Neural crest cell (in vitro differentiated cells): ENCODE measurements at places on chromosomes 16 and 17. TPM values are rescaled to one million over a fixed set of nuclear protein-coding genes. Genes with fewer than 3 reads are reported as not detected.

DNA sequence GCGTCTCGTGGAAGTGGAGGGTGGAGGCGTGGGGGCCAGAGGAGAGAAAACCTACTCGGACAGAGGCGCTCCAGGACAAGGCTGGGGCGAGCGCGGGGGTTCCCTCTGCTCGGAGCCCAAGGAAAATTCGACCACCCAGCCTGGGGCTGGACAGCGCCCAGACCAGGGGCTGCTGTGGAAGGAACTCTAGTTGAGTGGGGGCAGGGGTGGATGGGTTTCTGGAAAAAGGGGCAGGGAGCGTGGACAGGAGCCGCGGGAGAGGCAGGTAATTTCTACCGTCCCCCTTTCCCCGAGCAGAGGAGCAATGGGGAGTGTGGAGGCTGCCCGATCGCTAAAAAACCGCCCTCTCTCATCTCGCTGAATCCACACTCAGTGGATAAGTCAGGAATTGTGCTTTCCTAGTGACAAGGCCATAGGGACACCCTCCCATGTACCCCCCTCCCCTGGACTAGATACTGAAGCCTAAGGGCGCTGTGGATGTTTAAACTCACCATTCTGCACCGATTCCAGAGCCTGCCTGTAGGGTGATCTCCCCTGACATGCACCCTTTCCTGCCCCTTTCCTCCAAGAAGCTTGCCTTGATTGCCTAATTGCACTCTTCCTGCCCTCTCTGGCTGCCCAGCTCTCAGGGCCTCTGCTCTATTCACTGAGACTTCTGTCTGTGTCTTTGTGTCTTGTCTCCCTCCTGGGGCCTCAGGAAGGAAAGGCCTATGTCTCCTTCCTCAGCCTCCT, 90.7 kb upstream of the TMEM97 start:
- no peaks in the 10 kb centered on the region for H3K36me3 ChIP-seq
- peak overlapping the region; percentile 78 for H3K27ac ChIP-seq
- peak overlapping the region; percentile 93 for H3K4me3 ChIP-seq
- DNase-seq: no peak
- H3K4me1 ChIP-seq: peaks cover 17% of the 10 kb centered on the region

GRCh38 chr17:17890773-17891759, 54.3 kb upstream of the SREBF1 start:
- peaks cover 6% of the 10 kb centered on the region for H3K36me3 ChIP-seq
- no peak overlapping the region for H3K4me3 ChIP-seq
- peak; percentile 23 for DNase-seq
- peaks cover 14% of the 10 kb centered on the region for H3K4me1 ChIP-seq
- H3K27me3 ChIP-seq: no peaks in the 10 kb centered on the region

GRCh38 chr17:70169709-70170597, 621 bp downstream of the KCNJ2 start:
- peaks cover 40% of the 10 kb centered on the region for H3K27me3 ChIP-seq
- H3K27ac ChIP-seq: no peak overlapping the region
- DNase-seq: no peak
- H3K4me3 ChIP-seq: peak overlapping the region; percentile 86
- peaks cover 28% of the 10 kb centered on the region for H3K4me1 ChIP-seq

Gene DLX4
- 0.49 and 0.61 TPM in 2 replicates for total RNA-seq

DNA sequence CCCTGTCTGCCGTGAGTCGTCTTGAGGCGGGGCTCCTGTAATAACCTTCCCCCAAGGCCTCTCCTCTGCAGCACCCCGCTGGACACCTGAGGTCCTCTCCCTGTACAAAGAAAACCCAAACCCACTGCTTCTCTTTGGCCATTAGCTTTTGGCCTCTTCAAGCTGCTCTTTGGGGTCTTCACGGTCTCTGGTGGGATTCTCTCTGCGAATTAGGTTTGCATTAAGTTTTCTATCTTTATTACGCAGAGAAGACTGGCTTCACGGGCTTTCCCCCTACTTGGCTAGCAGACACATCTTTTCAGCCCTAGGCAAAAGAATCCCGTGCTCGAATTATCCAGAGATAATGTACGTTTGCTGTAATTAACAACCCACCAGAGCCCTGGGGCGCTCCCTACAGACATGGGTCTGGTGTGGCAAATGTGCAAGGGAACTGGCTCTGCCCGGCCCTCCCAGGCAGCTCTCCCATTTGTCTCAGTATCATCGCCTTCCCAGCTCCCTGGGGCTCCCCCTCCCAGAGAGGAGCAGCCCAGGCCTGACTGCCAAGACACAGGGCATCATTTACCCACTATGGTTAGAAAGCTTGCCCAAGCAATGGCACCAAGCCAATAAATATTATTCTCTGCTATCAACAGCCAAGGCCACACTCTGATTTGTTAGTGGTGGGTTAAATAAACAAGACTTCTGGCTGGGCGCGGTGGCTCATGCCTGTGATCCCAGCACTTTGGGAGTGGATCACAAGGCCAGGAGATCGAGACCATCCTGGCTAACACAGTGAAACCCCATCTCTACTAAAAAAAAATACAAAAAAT, 24.7 kb upstream of the KLHDC4 start:
- no peak overlapping the region for H3K4me3 ChIP-seq
- H3K27ac ChIP-seq: no peak overlapping the region
- no peaks in the 10 kb centered on the region for H3K36me3 ChIP-seq
- H3K4me1 ChIP-seq: peaks cover 12% of the 10 kb centered on the region
- no peak for DNase-seq

Gene EXOC3L1
- total RNA-seq: 0.30 and 0.44 TPM in 2 replicates
